A549 (cell line): ENCODE measurements at places on chromosomes 4 and X.
A peak's percentile ranks its signal among the peaks of the same experiment; 100 is the strongest.

GRCh38 chr4:83276299-83277040 lies 8.1 kb downstream of the COQ2 start:
- DNase-seq = no peak

DNA sequence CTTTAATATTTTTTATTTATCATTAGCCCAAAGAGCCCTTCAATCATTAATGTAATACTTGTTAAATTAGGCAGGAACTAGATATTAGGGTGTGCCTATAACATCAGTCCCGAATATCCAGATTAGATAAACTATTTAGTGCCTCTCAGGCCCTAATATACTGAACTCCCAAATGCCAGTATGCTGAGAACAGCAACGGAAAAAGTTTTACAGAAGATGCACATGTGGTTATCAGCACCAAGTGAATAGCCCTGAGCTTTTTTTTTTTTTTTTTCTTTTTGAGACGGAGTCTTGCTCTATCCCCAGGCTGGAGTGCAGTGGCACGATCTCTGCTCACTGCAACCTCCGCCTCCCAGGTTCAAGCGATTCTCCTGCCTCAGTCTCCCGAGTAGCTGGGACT lies 13.0 kb upstream of the ELF2 start:
- DNase-seq = no peak

GRCh38 chrX:103825881-103826280 lies 6.2 kb downstream of the RAB9B start:
- DNase-seq = no peak

- DNase-seq = no peak
Observed at GRCh38 chrX:9533611-9534010, 68.8 kb downstream of the TBL1X start.

GRCh38 chr4:165331823-165332222 lies 4.4 kb downstream of the MSMO1 start:
- DNase-seq = no peak

DNA sequence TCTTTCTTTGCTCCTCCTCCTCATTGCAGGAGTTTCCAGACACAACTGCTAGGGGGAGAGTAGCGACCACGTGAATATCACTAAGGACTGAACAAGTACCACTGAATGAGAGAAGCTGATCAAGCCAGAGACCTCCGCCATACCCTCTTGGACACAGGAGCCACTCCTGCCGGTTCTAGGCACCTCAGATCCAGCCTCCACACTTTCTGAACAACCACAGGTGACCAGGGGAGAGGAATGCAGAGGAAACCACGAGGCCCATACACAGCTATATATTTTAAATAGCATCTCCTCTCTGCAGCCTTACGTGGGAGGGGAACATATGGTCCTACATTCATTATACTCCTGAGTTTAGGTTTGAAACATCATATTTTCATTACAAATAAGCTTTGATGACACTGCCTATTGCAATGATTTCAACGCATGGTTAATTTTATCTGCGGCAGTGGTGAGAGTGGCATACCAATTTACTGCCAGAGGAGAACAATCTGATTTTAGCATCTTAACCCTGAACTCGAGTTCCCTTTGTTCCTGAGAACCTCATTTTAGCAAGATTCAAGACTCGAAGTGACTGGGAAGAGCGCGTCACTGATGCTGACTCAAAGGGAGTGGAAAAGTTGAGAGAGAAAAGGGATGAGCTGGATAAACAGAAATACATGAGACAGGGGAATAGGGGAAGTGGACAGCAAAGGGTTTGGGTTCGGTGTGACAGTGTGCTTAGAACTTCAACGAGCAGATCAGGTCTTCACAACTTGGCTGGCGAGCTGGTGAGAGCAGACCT lies 231.7 kb upstream of the PPARGC1A start:
- DNase-seq = no peak

DNA sequence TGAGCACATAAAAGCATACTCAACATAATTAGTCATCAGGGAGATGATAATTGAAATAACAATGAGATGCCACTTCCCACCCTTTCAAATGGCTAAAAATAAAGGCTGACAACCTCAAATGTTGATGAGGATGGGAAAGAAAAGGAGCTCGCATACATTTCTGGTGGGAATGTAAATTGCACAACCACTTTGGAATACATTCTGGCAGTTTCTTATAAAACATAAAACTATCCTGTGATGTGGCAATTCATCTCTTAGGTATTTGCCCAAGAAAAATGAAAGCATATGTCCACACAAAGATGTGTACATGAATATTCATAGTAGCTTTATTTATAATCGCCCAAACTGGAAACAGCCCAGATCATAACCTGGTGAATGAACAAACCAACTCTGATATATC lies 687 bp upstream of the ZNF275 start:
- no peak for DNase-seq

GRCh38 chrX:38438321-38438720 lies 85.9 kb downstream of the OTC start:
- no peak for DNase-seq

DNA sequence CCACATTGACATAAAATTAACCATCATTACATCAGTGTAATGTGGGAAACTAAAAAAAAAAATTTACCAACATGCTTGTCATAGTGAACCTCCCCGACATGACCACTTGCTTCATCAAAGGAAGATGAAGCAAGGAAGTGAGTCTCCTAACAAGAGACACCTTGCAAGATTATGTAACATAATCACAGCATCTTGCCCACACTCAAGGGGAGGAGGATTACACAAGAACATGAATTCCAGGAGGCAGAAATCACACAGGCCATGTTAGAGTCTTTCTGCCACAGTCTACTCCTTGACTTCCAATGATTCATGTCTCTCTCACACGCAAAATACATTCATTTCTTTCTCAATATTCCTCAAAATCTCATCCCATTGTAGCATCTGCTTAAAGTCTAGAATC lies 93.3 kb downstream of the AKAP4 start:
- no peak for DNase-seq

- DNase-seq = peak; percentile 18
Observed at GRCh38 chrX:51568586-51568985, 50.1 kb downstream of the CENPVL3 start.

GRCh38 chr4:37664696-37665095 lies 21.5 kb downstream of the RELL1 start:
- DNase-seq = no peak

DNA sequence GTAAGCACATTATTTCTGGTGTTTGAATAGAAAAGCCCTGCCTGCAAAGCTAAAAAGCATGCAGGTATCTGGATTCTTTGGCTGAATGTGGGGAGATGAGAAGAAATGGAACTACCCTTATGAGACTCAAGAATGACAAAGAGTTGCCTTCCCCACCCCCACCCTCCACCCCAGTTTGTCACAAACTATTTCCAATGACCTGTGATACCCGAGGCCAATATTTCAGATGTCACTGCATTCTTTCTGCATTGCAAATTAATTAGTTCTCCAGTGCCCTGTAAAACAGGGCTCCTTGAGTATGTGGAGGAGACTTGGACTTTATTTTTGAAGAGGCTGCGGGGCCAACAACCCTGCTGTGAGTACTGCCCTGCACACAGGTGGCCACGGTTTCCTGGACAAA lies 116.4 kb downstream of the ZNF827 start:
- no peak for DNase-seq

- DNase-seq = no peak
Observed at GRCh38 chr4:52883707-52884669, 21.9 kb downstream of the RASL11B start.

DNA sequence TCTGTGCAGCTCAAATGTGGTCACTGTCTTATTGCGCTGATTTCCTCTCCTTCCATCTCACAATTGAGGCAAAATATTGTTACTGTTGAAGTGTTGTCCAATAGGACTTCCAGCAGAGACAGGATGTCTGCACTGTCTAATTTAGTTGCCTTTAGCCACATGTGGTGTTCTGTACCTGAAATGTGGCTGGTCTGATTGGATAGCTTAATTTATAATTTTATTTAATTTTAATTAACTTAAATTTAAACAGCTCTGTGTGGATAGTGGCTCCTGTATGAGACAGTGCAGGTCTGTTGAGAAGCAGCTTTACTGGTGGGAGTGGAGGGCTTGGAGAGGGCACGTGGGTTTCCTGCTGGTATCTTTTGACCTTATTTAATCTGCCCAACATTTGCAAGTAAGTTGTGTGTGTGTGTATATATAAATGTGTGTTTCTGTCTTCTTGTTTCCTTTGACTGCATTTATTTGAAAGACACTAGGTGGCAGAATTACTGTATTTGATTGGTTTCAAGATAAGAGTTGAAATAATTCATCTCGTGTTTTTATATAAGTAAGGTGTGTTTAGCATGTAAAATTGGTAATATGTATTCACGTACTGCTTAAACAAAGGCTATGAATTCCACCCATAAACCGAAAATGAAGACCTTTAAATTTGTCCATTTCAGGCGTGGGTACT lies 55.3 kb upstream of the MSANTD1 start:
- no peak for DNase-seq

DNA sequence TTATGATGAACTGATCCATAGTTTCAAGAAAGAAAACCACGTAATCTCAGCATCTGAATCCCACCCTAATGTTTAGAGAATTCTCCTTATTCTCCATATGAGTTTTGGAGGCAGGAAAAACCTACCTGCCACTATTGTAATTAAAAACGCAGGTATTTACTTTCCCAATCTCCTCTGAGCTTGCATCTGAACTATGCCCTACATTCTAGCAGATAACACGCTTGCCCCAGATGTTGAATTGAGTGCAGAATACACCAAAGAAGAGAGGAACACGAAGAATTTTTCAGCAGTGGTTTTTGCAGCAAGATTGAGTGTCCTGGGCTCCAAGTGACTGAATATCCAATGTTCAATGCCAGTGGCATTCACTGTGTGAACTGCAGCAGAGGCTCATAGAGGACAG lies 182.4 kb downstream of the COX18 start:
- no peak for DNase-seq

DNA sequence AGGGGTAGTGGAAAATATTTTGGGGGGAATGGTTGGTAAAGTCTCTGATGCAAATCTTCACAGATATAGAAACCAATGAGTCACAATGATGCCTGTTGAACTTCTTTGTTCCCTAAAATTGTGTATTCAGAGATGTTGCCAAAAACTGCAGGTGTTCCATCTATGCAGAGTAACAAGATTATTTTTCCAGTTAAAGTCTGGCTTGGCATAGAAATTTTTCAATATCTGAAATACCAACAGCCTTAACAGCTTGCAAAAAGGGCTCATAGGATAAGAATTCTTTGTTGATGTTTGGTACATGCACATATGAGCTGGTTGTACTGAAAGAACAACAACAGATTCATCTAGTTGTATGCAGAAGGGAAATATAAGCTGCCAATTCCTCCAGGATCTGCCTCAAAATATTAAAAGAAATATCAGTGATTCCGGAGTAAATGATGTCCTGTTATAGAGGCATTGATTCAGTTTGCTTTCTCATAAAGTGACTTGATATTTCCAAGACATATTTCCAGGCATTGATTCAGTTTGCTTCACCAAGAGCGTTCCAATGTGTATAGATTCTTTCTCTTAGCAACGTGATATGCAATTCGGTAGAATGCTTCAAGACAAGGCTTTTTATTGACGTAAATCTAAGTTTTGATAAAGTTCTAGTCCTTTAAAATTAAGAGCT lies 564.4 kb downstream of the TMA16 start:
- DNase-seq = no peak

DNA sequence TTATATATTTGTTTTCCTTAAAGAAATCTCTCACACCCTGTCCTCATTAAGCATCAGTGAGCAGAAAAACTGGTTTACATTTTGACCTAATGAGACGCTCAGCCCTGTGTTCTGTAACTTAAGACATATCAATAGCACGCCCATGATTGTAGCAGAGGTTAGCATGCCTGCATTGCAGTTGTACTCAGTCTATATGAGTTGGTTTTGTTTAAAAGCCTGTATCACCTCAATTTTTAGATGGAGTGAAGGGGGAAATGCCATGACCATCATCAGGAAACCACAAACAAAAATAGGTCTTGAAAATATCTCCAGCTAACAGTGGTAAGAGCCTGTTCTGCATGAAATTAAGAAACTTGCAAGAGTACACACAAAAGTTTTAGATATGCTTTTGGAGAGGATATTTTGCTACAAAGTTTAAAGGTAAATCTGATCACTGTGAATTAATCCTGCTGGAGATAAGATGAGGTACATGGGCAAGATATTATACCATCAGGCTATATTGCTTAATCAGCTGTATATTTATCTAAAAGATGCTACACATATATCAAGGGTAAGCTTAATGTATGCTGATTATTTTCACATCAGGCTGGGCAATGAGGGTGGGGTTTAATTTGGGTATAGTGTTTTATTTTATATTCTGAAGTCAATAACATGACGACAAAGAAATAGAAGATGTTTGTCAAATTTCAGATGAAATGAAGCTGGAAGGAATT lies 13.1 kb upstream of the COQ2 start:
- DNase-seq = no peak

- DNase-seq = no peak
Observed at GRCh38 chr4:2942037-2942531, 21.1 kb downstream of the NOP14 start.

GRCh38 chr4:13386405-13387107 lies 97.6 kb downstream of the RAB28 start:
- no peak for DNase-seq

DNA sequence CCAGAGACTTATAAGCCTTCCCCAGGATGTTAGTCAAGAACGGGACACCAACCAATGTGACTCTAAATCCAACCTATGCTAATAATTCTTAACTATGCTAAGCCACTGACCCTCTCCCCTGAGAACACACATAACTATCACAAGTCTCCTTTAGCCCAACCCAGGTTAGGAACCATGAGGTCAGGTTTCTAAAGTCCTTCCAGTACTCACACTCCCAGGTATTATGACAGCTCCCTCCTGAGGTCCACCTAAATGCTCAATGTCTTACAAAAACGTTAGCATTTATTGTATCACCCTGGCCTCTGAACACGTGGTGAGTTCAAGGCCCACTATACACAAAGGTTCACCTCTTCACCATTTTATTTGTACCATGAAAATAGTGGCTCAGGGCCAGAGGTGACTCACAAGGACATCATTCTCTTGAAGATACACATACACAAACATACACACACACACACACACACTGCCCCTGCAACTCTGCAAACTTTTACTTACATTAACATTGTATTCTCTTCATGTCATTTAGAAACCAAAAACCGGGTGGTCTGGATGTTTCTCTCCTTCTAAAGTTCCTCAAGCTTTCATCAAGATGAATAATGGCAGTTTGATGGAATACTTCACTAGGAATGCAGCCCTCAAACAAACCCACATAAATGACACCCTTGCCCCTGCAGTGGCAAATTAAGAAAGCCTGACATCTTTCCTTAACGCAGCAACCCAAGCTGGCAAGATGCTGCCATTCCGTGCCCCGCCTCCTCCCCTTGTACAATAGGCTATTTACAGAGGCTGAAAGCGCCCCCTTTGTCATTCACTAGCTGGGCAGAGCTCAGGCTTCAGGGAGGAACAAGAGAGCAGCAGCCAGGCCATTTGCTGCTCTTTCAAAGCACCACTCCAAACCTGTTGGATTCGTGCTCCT lies 17.7 kb downstream of the ACSL1 start:
- no peak for DNase-seq

GRCh38 chr4:84965553-84966381 lies 723 bp downstream of the WDFY3 start:
- peak; percentile 27 for DNase-seq

- DNase-seq = no peak
Observed at GRCh38 chr4:100063355-100063754, 113.3 kb upstream of the H2AZ1 start.

GRCh38 chr4:8205241-8205707 lies 6.2 kb downstream of the SH3TC1 start:
- no peak for DNase-seq
